ENCODE measurements at places on chromosomes 12 and 14. TPM values are rescaled to one million over a fixed set of nuclear protein-coding genes. Genes with fewer than 3 reads are reported as not detected.

GRCh38 chr14:92473261-92473968, 40.2 kb upstream of the RIN3 start:
- no peaks in the 10 kb centered on the region for H3K27me3 ChIP-seq
- no peaks in the 10 kb centered on the region for H3K36me3 ChIP-seq
- no peak for DNase-seq

GRCh38 chr12:100185361-100185894, 15.2 kb upstream of the ACTR6 start:
- no peaks in the 10 kb centered on the region for H3K36me3 ChIP-seq
- no peak overlapping the region for H3K4me3 ChIP-seq
- H3K27me3 ChIP-seq = no peaks in the 10 kb centered on the region
- DNase-seq = no peak
- H3K4me1 ChIP-seq = no peaks in the 10 kb centered on the region

GRCh38 chr14:95891742-95892141, 15.1 kb downstream of the TUNAR start:
- DNase-seq = no peak
- H3K36me3 ChIP-seq = no peaks in the 10 kb centered on the region
- H3K4me1 ChIP-seq = no peaks in the 10 kb centered on the region
- no peaks in the 10 kb centered on the region for H3K27me3 ChIP-seq

DNA sequence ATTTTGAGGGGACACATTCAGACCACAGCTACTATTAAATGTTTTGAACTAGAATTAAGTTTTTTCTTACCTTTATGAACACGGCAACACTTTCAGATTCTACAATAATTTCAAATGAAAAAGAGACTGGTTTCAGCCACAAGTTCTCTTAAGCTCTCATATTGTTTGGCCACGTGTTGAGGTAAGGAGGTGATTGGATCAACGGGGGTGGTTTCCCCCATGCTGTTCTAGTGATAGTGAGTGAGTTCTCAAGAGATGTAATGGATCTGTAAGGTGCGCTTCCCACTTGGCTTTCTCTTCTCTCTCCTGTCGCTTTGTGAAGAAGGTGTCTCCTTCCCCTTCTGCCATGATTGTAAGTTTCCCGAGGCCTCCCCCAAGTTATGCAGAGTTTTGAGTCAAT, 48.9 kb upstream of the DYRK2 start:
- H3K27me3 ChIP-seq = no peaks in the 10 kb centered on the region
- DNase-seq = no peak
- H3K4me3 ChIP-seq = no peak overlapping the region
- no peaks in the 10 kb centered on the region for H3K36me3 ChIP-seq

HEBP1 gene
- 13.6 TPM for total RNA-seq

GLI1 gene
- total RNA-seq = 0.75 TPM

DNA sequence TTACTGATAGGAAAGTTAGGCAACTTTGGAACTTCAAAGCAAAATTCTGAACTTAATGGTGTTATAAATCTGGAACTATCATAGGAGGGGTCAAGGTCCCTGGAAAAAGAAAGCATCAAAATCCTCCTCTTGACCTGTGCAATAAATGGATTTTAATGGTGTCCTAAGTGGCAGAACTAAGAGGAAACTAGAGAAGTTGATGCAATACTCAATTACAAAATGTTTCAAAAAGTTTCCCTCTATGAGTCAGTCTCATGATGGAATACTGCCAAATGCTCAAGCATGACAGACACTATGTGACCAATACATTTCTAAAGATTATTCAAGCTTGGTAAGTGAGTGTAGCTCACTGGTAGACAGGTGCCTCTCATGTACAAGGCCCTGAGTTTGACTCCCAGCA, 47.7 kb upstream of the ERGIC2 start:
- no peaks in the 10 kb centered on the region for H3K27me3 ChIP-seq
- H3K4me3 ChIP-seq = no peak overlapping the region
- DNase-seq = no peak
- no peaks in the 10 kb centered on the region for H3K4me1 ChIP-seq

- no peak overlapping the region for H3K4me3 ChIP-seq
- no peaks in the 10 kb centered on the region for H3K4me1 ChIP-seq
- H3K27me3 ChIP-seq = no peaks in the 10 kb centered on the region
- DNase-seq = no peak
- no peak overlapping the region for H3K27ac ChIP-seq
Measured at GRCh38 chr12:54475537-54475936, 2.1 kb upstream of the GTSF1 start.

DNA sequence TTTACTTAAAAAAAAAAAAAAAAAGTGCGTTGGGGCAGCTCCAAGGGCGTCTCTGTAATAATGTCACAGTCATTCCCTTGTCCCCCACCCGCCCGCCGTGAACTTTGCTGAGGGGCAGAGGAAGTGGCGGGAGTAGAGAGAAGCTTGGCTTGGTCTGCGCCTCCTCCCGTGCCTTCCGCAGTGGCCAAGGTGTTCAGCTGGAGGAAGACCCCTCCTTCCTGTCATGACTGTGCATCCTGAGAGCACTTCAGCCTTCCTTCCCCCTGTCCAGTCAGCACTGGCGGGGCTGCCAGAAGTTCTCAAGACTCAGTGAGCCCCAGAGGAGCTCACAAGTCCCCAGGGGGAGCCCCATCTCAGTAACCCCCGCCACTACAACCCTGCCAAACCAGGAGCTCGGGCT, 32.2 kb downstream of the AACS start:
- H3K4me3 ChIP-seq = no peak overlapping the region
- no peak for DNase-seq
- H3K4me1 ChIP-seq = no peaks in the 10 kb centered on the region
- no peaks in the 10 kb centered on the region for H3K27me3 ChIP-seq
- no peaks in the 10 kb centered on the region for H3K36me3 ChIP-seq

DNA sequence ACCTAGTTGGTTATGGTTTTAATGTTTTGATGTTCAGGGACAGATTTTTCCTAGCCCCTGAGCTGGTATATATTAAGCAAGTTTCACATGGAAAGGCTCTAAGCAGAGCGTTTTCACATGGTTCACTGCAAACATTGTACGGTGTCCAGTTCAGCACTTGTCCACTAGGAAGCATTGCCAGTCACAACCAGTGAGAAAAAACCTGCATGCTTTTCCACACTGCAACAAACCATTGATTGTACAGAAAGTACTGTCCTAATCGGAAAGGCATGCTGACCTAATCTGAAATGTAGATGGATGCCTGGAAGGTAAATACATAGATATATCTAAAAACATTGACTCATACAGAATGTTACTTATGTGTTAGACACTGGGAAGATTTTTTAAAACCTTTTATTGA, 25.0 kb upstream of the NPAS3 start:
- DNase-seq = no peak
- no peaks in the 10 kb centered on the region for H3K36me3 ChIP-seq
- no peak overlapping the region for H3K4me3 ChIP-seq
- no peak overlapping the region for H3K27ac ChIP-seq
- H3K27me3 ChIP-seq = no peaks in the 10 kb centered on the region
- H3K4me1 ChIP-seq = no peaks in the 10 kb centered on the region

All from CD8-positive, alpha-beta memory T cell (primary cell).